Muscle of arm (tissue), 14 donors: ENCODE measurements at places on chromosomes 6 and 20. TPM values are rescaled to one million over a fixed set of nuclear protein-coding genes. Genes with fewer than 3 reads are reported as not detected.

- no peak for DNase-seq
These were observed at the start of gene GUCA1A for GRCh38 chr6:42173101-42173500. GUCA1A (plus strand) TSS chr6:42173364; CDS start chr6:42173614, 250 bp downstream.

- no peak for DNase-seq
These were observed 116.7 kb upstream of the PRSS16 start for GRCh38 chr6:27130668-27131428.

DNA sequence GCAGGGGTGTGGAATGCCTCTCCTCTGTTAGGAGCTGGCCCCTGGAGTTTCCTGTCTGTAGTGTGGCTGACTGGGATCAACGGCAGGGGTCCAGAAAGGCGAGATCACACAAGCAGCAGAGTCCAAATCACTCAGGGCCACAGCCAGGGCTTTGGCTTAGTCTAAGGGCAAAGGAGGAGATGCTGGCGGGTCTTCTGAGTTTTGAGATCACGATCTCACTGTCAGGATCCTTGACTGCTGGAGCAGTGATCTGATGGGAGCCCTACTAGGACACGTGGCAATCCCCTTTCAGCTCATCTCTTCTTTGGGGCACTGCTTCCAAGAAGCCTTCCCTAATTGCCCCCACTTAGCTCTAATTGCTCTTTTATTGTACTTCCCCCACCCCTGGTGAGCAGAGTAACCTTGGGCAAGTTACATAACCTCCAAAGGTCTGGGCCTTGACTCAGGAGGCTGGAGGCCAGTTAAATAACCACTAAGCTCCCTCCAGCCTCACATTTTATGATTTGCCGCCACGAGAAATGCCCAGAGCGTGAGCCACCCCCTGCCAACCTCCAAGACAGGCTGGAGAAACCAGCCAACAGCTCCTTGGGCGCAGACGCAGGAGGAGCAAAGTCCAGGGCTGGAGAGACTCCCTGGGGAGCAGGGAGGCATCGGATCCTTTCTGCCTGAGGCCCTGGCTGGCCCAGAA lies 12.0 kb downstream of the KCNK5 start:
- no peak for DNase-seq

DNA sequence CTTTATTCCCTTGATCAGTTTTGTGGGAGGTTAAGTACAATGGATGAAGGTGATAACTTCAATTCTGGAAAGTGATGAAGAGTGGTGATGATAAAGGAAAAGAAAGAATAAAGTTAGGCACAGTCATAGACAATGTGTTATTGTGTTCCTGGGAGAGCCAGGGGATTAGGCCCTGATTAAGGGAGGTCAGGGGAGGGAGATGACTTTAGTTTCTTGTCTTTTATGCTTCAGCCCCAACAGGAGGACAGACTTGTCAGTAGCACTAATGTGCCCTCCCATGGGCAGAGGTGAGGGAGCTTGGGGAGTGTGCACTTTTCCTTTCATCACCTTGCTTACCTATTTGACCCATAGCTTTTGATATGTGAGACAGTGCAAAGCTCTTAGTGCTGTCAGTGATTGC lies 115.7 kb downstream of the CD109 start:
- no peak for DNase-seq

DNA sequence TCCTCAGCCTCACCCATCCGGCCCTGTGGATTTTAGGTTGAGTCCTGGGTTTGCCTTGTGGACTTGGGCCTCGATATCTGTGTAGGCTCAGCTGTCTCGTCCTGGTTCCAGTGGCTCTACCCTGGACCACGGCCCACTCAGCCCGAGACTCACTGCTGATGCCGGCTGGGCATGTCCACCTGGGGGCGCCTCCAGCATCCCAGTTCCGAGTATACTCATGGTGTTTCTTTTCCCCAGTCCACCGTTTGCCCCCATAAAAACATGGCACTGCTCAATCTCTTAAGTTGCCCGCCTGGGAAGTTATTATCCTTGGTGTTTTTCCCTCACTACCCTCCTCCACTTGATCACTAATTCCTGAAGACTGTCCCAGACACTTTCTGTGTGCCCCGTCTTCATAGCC lies 99.1 kb downstream of the ARID1B start:
- DNase-seq, result no peak

GRCh38 chr20:31989030-31989645 lies 21.1 kb upstream of the CCM2L start:
- DNase-seq, result no peak

Gene CEP43
- 25.9 TPM for polyA plus RNA-seq

Gene OPRM1
- polyA plus RNA-seq, result not detected

Gene B4GALT5
- polyA plus RNA-seq, result 34.6 TPM
